NCI-H446 treated with DMSO at 0.1 percent for 48 hours (cell line): ENCODE measurements at places on chromosomes 5 and 9.

DNA sequence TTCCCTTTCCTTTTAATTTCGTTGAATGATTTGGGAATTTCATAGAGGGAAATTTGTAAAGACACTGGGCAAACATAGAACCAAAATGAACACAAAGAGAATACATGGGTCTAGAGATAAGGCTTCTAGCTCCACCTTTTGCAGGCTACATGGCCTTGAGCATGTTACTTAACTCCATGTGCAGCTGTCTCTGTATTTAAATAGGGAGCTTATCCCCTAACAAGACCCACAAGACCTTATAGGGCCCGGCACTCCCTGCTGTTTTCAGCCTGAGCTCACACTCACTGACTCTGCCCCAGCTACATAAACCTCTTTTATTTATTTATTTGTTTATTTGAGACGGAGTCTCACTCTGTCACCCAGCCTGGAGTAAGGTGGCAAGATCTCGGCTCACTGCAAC, 30.6 kb upstream of the TLE1 start:
- DNase-seq = no peak

DNA sequence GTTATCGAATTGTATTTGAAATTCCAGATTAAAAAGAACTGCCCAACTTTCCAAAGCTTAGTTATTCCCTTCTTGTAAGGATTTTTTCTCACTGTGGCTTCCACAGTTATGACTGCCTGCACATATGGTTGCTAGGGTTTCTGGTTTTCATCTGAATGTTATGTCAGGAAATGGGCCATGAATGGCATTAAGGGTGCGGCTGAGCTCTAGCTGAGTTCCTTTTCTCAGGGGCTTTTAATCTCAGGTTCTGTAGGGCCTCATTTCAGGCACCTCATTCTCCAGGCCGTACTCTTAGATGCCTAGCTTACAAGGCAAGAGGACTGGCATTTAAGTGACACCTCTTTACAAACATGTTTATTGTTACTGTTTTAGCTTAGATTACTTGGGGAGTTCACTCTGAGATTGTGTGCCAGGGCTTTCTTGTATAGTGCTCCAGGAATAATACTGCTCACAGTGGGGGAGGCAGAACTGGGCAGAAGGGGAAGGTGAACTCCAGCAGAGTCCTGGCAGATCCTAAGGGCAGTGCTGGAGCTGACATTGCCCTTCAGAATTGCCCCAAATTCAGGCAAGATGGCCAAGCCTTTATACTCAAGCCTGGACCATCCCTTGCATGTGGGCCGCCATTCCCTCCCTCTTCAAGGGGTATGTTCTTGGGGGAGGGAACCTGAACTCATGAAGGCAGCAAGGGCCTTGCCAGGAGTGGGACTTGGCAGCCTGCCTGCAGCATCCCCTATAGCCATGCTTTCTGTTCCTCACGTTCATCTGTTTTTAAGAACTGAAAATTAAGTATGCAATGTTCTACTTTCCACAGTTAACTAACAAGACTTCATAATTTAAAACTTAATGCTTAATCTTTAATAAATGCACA, 111.5 kb downstream of the KDM4C start:
- DNase-seq = peak; percentile 90

- no peak for DNase-seq
Measured at GRCh38 chr5:61329550-61330128, 2.4 kb upstream of the ZSWIM6 start.

DNA sequence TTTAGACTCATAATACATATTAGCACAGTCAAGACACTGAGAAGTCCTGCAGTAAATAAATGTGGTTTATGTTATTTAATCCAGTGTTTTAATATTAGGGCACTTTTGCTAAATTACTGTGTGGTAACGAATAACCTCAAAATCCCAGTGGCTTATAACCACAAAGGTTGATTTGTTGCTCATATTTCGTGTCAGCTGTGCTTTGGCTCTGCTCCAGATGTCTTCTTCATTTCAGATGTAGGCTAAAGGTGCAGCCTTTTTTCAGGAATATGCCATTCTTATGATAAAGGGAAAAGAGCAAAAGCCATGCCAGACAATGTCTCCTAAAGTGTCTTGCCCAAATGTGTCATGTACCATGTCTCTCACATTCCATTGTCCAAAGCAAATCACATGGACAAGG, 144.8 kb downstream of the BRINP1 start:
- DNase-seq = no peak
